ENCODE measurements at places on chromosomes 4 and X.

DNA sequence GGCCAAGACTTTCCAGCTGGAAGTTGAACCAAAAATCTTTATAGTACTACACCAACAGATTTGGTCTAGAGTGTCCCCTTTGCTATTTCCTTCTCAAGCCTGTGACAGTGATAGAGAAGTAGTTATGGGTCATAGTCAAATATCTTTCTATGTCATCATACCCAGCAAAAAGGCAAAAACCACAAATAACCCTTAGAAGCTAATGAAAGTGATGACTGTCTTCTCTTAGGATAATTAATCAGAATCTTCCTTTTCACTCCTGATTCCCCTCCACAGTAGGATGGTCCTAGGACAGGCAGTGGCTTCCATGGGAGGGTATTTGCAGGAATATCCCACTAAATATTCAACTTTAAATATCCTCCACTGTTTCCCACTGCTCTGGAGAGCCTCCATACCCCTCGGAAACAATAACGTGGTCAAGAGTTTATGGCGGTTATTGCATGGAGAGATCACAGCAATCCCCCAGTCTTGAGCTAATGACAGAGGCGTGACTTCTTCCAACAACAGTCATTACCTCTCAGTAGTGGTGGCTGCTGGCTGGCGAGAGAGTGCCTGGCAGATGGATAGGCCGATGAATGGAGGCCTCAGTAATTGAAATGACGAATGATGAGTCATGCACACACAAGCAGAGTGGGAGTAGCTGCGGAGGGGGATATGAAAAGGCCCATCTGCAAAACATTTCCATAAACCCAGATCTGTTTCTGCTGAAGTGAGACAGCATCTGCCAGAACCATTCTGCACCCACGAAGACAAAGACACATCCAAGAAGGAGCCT, 154.9 kb downstream of the STK32B start:
- DNase-seq, result no peak

DNA sequence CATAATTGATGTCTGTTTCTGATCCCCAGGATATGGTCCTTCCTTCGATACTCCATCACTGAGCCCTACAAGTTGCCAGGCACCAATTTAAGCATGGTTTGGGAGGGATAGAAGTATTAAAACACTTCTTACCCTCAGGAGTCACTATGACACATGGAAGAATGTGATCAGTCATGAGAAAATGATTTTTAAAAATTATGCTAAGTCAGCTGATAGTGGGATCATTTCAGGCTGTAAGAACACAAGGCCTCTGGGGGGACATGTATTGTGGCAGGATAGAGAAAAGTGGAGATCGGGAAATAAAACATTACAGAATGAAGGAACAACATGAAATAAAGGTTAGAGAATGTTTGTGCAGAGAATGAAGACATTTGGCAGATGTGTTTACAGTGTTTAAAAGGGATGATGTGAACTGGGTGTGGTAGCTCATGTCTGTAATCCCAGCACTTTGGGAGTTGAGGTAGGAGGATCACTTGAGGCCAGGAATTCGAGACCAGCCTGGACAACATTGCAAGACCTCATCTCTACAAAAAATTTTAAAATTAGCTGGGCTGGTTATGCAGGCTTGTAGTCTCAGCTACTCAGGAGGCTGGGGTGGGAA, 64.0 kb downstream of the ELOVL6 start:
- DNase-seq, result no peak

GRCh38 chrX:46573331-46573891, at the start of gene CHST7:
TSS of gene CHST7 (plus strand) at chrX:46573765. CDS start at chrX:46573932, 167 bp downstream.
- peak; percentile 90 for DNase-seq

DNA sequence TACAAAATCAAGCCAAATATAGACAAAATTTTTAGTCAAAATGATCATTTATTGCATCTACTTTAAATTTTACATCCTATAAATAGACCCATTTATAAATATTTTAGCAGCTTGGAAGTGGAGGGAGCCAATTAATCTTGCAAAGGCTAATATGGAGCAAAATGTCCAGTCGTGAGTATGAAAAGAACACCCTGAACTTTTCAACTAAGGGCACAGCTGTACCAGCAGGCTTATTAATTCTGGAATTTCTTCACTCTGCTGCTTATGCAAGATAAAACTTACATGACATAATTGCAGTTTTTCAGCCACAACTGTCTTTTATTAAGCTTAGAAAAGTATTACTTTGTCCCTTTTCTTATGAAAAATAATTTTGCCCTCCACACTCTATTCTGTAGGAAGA, 22.9 kb upstream of the USP53 start:
- DNase-seq, result peak; percentile 27

DNA sequence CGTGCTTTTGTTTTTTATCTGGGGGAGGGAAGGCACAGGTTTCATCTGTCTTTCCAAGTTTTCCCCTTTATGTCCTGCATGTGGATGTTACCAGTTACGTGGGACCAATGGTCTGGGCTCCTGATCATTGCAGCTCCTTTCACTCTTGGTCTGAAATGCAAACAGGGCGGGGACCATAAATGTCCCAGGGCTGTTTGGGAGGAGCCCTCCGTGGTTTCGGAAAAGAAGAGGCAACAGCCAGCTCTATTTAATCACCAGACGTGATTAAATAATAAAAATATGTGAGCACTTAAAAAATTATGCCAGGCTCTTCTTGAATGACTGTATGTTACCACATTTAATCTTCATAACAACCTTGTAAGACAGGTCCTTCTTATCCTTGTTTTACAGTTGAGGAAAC, 30.8 kb upstream of the C1GALT1C1 start:
- no peak for DNase-seq

DNA sequence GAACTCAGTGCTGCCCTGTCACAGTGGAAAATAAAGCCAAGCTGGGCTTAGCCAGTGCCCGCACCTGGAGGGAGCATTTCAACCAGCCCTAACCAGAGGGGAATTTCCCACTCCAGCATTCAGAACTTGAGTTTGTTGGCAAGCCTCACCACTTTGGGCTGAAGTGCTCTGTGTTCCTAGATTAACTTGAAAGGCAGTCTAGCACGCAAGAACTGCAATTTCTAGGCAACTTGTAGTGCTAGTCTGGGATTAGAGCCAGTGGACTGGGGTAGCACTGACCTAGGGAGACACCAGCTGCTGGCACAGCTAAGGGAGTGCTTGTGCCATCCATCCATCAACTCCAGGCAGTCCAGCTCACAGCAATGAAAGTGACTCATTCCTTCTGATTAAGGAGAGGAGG, 1060.6 kb upstream of the GRID2 start:
- DNase-seq, result no peak

GRCh38 chr4:86026720-86027119, 333.1 kb downstream of the MAPK10 start:
- no peak for DNase-seq

DNA sequence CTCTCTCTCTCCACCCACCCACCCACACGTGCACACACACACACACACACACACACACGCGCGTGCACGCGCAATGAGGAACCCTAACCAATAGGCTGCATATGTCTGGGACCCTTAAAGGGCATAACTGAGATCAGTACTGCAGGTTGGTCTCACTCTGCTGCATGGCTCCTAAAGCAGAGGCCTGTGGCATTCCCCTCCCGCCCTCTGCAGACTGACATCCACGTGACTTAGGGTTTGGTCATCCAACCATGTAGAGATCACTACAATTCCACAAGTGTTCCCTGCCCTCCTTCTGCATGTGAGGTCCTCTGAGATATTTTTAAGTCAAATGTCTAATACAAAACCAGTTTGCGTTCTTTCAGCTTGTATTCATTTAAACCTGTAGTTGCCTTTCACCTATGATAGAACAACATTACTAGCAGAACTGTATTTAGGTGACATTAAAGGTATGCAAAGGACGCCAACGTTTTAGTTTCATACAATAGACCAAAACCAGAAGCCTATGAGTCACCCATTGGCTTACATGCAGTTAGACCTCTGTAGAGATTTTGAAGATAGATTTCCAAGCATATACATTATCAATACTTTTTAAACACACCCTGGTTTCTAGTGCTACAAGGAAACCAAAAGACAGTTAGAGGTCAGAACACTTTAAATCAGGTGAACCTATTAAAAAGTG, 10.1 kb downstream of the XAGE5 start:
- DNase-seq, result no peak
